H7 (cell line): ENCODE measurements at places on chromosomes 4 and X.

DNA sequence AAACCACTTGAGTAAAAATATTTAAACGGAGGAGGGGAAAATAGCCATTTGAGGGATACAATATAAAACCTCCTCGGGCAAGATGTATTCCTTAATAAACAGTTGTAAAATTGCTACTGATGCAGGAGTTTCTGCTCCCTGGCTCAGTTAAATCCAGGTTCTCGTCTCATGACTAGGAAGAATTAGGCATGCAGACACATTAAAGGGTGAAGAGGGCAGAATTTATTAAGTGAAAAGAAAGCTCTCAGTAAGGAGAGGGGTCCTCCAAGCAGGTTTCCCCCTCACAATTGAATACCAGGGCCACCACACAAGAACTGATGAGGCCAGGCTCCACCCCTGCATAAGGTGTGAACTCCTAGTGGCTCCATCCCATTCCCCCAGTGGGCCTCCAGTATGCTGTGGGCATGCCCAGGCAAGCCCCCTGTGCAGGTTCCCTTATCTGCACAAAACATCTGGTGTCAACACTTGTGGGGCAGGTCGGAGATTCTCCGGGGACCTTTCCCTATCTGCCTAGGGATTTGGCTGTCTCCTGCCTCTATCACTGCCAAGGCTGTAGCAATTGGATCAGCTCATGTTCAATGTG, 80.4 kb downstream of the HS6ST2 start:
- DNase-seq, result no peak

DNA sequence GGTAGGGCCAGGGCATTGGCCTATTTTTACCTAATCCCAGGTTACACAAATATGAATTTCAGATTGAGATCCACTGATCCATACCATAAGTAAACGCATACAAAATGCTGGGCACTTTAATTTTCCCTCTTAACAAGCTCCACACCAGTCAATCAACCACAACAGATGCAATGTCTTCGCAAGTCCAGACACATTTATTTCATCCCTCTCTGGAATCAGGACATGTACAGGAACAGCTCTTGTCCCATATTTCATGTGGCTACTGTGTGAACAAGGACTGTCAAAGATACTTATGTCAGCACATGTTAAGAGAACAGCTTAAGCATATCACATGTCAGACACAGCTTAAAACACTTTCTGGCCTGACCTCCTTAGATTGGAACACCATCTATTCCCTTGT, 145.9 kb downstream of the PPP3CA start:
- no peak for DNase-seq

GRCh38 chr4:43189741-43190140, 297.2 kb downstream of the GRXCR1 start:
- DNase-seq, result no peak

GRCh38 chr4:76605099-76605563, 170.1 kb downstream of the SHROOM3 start:
- no peak for DNase-seq

GRCh38 chrX:151711787-151712186, 4.0 kb upstream of the FATE1 start:
- DNase-seq, result no peak

DNA sequence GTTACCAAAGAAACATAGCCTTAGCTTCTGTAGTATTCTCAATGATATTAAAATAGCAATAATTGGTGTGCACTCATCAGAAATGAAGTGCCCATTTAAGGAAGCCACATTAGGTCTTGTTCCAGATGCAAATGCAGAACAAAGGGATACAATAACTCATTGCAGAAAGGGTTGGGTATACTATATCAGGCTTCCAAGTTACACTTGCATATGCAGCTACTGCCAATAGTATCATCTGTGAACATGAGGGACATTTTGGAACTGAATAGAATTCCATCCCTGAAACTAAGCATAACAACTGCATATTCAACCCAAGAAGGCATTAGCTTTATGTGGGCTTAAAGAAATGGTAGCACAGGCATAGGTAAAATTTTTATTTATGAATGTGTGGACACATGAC, 167.8 kb downstream of the ANTXR2 start:
- DNase-seq, result no peak

DNA sequence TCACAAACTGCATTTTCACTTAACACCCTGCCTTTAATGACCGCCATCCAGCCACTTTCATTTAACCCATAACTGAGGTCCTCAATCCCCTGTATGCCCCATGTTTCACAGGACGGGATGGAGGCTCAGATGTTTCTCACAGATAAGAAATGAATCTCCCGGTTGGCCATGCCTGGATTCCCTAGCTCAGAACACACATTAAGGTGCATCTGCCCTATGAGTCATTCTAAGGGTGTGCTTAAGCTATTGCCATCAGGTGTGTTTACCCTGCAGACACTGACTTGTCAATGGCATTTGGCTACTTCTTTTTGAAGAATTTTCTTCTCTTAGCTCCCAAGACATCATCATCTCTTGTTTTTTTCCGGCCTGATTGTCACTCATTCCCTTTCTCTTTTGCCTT, 222.6 kb upstream of the SMIM31 start:
- DNase-seq, result no peak

- DNase-seq, result no peak
Measured at GRCh38 chr4:73676136-73676535, 55.9 kb upstream of the RASSF6 start.

DNA sequence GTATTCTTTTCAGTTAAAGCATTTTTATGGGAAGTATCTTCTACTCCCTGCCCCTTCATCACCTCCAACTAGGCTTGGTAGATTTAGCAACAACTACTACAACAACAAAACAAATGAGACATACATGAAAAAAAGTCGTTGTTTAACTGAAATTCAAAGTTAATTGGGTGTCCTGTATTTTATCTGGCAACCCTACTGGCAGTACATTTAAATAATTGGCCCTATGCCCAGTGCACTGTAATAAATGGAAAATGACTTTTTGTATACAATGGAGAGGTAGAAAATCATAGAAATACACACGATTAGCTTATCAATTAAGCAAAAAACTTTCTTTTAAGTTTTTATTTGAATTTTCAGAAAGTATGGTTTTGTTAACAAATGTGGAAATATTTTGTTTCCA, 21.4 kb upstream of the CLGN start:
- no peak for DNase-seq

- DNase-seq, result no peak
Measured at GRCh38 chrX:72046447-72046846, 85.3 kb downstream of the RTL5 start.

DNA sequence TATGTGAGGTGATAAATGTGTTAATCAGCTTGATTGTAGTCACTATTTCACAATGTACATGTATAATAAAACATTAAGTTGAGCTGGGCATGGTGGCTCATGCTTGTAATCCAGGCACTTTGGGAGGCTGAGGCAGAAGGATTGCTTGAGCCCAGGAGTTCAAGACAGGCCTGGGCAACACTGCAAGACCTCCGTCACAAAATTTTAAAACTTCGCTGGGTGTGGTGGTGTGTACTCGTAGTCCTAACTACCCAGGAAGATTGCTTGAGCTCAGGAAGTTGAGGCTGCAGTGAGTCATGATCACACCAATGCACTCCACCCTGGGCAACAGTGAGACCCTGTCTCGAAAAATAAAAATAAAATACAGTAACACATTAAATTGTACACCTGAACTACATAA, 20.1 kb downstream of the LYAR start:
- no peak for DNase-seq

- no peak for DNase-seq
Measured at GRCh38 chrX:104172121-104172520, 5.9 kb downstream of the FAM199X start.

DNA sequence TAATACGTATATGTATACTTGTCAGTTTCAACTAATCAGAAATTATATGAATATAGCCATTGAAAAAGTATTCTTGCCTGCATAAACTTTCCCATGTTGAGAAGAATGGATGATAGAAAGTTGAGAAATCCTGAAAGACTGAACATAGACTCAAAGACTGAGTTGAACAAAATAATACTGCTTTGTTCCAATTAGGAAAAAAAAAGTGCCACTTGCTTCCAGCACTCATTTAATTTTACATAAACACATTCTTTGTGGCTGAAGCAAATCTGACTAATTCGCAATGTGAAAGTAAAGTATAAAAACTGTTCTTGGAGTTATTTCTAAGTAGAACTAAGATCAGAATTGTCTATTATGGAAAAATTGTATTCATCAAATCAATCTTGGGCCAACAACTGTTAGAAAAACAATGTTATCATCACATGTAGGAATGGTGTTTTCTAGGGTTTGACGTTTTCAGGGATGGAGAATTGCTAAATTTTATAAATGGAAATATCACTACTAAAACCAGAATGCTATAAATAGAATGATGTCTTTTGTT, 2334.6 kb downstream of the PCDH7 start:
- no peak for DNase-seq

DNA sequence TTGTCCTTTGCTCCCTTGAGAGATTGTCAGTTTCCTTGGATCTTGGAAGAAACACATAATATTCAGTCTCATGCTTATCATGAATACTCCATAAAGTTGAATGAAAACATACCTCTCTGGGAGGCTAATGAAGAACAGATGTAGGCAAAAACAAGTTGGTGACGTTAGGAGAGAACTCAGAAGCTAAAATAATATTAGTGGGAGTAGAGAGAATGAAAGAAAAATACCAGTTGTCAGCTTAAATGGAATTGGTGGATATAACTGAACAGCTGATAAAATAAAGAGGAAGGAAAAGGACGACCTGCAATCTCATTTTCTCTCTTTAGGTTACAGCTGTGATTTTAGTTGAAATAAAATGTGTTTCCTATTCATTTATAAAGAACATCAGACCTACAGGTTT, 124.8 kb downstream of the SNCA start:
- no peak for DNase-seq

DNA sequence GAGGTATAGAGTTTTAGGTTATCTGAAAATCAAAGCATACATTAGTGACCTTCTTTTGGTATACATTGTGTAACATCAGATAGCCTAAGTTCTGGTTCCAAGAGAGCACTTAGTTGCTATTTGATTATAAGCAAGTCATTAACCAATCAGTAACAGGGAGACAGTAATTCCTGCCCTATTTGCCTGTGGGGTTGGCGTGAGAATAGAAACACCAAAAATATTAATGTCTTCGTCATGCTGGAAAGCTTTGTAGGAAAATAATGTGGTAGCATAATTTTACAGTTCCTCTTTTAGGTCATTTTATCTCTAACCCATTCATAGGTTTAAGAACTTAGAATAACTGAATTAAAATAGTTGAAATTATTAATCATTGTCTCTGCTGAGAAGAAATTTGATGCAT, 37.8 kb downstream of the NPNT start:
- DNase-seq, result no peak

DNA sequence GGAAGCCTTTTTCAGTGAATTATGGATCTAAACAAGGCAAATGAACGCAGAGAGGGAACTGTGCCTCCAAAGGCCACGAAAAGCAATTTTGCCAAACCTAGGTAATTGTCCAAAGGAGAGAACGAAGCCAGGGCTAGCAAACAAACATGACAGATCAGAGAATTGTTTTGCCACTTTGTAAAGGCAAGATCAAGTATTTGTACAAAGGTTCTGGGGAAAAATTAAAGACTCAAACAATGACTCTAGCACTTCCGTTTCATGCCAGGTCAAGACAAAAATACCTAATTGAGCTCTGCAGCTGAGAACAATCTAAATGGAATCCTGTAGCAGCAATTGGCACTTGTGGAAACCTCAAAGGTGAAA, 8.5 kb downstream of the RBM47 start:
- DNase-seq, result no peak

GRCh38 chr4:55795341-55795740, 24.2 kb upstream of the EXOC1L start:
- no peak for DNase-seq

DNA sequence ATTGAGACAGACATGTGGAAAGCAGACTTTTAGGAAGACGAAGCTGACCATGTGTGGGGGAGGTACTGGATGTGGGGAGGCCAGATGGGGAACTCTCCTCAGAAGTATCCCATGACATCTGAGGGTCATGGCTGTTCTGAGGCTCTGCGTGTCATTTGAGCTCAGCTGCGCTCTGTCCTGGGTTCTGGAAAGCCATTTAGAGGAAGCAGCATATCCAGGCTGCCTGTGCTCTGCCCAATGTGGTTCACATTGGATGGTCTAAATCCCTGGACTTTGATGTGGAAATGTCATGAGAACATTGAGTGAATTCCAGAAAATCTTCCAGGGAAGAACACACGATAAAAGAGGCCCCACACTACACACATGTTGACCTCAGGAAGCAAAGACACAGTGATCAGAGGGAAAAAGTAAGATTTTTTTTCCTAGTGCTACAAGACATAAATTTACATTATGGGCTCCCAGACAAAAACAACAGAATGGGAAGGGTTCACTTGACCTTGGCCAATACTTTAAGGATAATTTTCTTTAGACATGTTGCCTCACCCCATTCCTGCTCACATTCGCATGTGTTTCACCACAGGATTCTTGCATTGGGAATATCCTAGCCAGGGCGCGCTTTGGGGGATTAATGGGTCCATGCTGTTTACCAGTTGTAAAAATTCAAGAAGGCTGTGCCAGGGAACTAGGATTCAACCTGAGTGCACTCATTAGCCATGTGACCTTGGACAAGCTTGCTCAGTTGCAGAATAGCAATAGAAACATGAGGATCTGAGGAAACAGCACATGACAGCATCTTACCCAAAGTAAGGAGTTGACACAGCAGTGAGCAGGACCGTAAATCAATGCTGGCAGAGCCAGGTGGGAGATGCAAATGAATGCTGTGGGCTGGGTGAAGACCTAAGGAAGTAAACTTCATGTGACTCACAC, 73.2 kb upstream of the C1QTNF7 start:
- DNase-seq, result no peak

GRCh38 chrX:127574829-127575228, 477.4 kb downstream of the ACTRT1 start:
- no peak for DNase-seq

- DNase-seq, result peak; percentile 4
Measured at GRCh38 chr4:148442832-148443511, 758 bp upstream of the NR3C2 start.

- no peak for DNase-seq
Measured at GRCh38 chr4:24630937-24631336, 46.6 kb upstream of the DHX15 start.

DNA sequence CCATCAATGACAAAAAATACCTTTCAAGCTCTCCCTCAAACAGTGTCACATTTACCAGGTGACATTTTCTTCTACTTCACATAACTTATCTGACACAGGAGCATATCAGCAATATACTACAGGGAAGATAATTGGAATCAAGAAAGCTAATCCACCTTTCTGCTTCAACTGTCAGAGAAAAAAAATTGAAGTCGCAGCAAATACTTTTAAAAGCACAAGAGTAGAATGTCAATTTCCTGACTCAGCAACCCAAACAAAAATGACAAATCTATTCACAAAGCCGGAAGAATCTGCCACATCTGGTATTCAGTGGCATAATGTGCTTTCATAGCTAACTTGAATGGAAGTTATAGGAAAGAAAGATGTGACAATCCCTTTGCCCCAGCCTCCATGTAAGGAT, 36.7 kb downstream of the AGA start:
- DNase-seq, result no peak

GRCh38 chr4:138188406-138189084, 53.6 kb downstream of the SLC7A11 start:
- no peak for DNase-seq

DNA sequence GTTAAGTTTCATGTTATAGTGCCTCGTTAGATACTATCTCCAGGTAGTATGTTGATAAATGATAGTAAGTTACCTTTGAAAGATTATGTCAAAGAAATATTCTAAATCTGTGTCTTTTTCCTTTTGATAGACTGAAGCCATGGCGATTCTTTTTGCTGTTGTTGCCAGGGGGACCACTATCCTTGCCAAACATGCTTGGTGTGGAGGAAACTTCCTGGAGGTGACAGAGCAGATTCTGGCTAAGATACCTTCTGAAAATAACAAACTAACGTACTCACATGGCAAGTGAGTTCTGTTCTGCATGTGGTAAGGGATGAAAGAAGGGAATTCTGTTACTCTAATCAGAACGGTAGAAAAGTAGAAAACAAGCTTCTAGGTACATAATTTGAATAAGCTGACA, 8.2 kb downstream of the VAMP7 start:
- no peak for DNase-seq
